ENCODE measurements at places on chromosomes 11 and 22.

DNA sequence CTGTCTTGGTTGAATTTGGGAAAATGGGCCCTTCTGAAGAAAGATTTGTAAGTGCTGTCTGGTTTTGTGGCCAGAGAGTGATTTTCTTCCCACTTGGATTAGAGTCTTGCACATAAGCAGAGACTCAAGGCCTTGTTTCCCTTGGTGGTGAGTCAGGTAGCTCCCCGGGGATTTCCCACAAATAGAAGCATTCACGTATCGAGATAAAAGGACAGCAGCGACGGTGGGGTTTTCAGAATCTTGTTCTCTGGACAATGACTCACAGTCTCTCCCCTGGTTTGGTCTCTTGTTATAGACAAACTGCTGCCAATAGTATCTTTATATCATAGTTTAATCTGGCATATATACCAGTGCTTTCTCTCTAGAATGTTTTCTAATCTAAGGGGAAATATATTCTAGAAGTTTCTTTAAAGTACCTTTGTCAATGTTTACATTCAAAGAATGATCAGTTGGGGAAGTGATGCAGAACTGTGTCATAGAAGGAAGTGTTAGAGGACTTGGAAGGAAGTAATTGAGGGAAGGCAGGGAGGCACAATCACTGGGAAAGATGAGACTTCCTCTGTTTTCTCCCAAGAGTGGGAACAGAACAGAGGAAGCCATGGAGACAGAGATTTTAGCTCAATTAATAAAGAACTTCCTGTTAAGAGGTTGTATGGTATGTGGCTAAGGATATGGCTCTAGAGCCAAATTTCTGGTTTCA is 18.1 kb downstream of the POLA2 start:
- DNase-seq = no peak

- DNase-seq = no peak
These were observed 2.9 kb upstream of the LRRC10B start for GRCh38 chr11:61505640-61506155.

DNA sequence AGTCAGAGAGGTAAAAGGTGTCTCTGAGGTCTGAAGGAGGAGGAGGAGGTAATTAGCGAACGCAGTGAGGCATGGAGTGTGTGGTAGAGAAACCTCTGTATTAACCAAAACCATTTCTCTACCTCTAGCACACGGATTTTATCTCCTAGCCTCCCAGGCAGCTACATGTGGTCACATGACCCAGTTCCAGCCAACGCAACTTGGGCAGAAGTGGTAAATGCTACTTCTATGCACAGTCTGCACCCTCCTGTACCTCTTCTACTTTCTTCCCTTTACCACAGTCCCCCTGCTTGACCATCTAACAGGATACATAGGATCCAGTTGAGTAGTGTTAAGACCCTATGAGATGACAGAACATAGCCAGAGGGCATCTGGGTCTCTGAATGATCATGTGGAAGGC is 95.7 kb downstream of the XRRA1 start:
- DNase-seq = no peak

GRCh38 chr11:79017811-79018210 is 423.0 kb downstream of the TENM4 start:
- no peak for DNase-seq

GRCh38 chr11:78292109-78292803 is 103.5 kb downstream of the USP35 start:
- no peak for DNase-seq

DNA sequence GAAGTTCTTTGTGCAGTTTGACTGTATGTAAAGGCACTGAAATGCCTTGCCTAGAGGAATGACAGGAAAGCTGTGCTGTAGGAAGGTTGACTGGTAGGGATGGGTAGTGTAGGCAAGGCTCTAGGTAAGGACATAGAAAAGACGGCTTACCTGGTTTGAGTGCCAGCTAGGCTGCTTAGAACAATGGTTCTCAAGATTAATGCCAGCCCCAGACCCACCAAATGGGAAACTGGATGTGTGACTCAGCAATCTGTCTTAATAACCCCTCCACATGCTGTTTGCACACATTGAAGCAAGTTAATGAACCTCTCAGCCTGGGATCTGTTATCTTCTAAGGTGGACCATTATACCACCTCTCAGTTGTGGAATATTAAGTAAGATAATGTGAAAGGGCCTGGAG is 3.7 kb downstream of the RPS3 start:
- no peak for DNase-seq

DNA sequence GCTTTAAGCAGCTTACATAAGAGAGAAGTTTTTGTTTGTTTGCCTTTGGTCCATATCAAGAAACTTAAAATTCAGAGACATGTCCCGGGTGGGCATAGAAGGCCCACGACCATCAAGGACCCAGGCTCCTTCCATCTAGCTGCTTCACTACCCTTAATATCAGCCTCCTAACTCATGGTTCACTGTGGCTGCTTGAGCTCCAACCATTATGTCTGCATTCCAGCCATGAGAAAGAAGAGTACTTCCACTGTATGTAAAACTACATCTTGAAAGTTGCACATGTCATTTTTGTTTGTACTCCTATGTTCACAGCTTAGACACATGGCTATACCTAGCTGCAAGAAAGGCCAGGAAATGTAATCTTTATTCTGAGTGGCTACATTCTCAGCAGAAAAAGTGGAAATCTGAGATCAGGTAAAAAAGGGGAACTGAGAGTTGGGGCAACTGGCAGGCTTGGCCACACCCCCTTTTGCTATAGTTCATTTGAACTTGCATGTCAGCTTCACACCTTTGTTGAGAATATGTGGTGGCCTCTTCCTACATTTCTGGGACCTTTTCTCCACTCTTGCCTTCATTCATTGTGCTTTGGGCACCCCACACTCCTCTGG is 81.3 kb upstream of the TP53I11 start:
- DNase-seq = no peak

DNA sequence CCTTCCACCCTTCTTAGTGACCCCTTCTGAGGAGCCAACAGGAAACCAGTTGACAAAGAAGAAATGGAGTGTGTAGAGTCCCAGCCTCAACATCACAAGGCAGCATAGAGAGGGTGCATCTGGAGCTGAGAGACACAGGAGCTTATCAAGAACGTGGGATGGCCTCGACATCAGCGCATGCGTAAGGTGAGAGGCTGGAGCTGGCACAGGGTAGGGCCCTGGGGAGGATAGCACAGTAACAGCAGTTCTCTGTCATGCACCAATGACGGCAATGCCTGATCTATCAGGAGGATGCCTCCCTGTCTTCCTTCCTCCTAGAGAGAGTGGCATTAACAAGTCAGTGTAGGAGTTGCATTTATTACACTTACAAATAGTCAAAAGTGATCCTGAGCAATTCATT is 426.1 kb downstream of the NTM start:
- DNase-seq = no peak

DNA sequence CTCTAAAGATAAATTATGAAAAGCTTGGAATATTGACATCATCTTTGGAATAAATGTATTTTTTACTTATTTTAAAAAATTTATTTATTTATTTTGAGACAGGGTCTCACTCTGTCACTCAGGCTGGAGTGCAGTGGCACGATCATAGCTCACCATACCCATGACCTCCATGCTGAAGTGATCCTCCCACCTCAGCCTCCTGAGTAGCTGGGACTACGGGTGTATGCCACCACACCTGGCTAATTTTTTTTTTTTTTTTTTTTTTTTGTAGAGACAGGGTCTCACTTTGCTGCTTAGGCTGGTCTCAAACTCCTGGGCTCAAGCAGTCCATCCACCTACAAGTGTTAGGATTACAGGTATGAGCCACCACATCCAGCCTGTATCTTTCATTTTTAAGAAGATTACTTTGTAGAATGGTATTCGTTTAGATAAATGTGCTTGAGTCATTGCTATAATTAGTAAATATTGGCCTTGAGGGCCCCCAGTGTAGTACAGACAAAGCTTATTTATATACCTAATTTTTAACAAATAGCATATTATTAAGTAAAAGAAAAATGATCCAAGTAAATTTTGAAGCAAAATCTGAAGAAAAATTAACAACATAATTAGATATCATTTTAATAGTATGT is 8.5 kb downstream of the SWAP70 start:
- DNase-seq = no peak

- no peak for DNase-seq
These were observed 72.4 kb upstream of the FGF3 start for GRCh38 chr11:69891421-69892236.

DNA sequence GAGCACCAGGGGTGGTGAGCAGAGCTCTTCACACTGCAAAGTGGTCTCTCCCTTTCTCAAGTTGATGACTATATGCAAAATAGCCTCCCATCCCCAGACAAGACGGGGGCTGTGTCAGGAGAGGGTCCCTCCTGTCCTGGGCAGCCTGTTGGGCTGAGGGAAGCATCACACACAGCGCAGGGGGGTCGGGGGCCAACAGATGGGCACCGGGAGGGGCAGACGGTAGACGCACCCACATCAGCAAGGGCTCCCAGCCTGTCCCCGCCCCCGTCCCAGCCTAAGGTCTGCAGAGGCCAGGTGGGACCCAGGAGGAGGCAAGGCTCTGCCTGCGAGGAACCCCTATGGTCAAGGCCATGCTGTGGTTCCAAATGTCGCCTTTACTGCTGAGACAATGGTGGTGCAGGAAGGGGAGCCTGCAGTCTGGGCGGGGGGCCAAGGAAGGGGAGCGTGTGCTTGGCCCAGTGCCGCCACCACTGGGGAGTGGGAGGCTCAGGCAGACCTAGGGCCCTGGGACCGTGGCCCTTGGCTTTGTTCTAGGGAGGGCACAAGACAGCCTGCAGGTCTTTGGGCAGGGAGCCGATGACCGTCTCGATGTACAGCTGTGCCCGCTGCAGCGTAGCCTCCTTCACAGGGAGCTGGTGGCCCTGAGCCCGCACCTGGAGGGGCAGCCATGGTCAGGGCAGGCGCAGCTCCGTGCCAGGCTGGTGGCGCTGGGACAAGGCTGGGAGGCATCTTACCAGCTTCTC is 4.3 kb upstream of the PLXNB2 start:
- no peak for DNase-seq

Data from activated T-helper 1 cell treated with Interleukin-2 at 50 U/mL for 16 hours (primary cell).